ENCODE measurements at places on chromosomes 12 and 14.
A peak's percentile ranks its signal among the peaks of the same experiment; 100 is the strongest.

- DNase-seq = no peak
Measured at GRCh38 chr14:99559286-99559990, 44.6 kb downstream of the CCDC85C start.

GRCh38 chr14:21863289-21863688, 189.7 kb upstream of the OR4E1 start:
- no peak for DNase-seq

DNA sequence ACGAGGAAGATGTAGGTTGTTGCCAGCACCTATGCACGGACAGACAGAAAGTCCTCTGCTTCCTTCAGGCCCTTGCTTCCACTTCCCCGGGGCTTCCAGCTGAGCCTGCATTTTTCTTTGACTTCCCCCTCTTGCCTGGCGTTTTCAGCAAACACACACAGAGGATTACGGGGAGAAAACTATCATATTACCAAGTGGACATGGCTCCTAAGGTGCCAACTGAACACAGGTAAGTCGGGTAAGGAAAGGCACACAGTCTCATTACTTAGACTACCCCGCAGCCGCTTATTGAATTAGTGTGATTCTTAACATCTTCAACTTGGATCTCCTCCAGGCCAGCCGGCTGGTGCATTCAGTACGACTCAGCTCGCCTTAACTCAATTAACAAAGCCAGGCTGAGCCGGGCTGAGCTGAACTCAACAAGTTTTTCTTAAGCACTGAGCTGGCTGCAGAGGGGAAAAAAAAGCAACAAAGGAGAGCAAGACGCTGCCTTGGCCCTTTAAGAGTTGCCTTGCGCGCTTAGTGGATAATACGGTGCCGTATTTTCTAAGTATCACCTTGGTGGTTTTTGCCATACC, 19.2 kb upstream of the MAP1LC3B2 start:
- DNase-seq = no peak

GRCh38 chr12:47762850-47763465, 4.3 kb upstream of the RAPGEF3 start:
- no peak for DNase-seq

- no peak for DNase-seq
Measured at GRCh38 chr12:46084666-46085631, 94.6 kb upstream of the SCAF11 start.

GRCh38 chr12:49874142-49874897, 29.4 kb downstream of the FAIM2 start:
- DNase-seq = no peak

DNA sequence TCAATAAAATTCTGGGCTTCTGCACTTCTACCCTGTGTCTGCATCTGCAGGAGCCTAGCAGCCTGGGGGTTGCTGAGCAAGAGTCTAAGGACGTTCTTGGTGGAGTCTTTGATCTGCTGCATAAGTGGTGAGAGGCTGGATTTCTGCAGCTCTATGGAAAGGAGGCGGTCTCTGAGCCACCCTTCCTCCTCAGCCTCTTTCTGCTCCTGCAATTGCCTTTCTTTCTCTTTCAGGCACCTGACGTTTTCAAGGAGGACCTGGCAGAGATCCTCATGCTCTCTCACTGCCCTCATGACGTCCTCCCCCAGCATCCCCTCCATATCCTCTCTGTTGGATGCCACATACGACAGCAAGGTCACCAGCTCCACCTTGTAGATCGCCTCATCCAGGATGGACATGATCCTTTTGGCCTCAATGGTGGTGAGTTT, 13.6 kb upstream of the TPCN1 start:
- DNase-seq = no peak

DNA sequence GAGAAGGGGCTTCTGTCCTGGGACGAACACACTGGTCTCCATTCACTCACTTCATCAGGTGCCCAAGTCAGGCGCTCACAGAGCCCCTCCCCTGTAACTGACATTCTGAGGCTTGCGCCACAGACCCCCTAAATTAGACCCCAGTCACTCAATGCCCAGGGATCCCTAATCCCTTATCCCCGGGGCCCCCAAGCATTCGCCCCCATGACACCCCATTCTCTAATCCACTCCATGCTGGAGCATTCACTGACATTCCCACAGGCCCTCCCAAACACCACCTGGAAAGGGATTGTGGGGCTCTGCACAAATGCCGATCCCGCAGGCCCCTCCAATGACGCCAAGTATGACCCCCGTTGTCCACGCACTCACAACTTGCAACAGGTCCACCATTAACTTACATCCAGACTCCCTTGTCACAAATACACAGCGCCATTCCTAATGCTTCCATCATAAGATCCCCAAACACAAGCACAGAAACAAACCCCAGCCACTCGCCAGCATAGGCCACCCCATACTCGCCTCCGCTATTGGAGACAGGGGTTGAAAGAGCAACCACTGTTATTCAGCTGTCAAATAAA, 1.5 kb downstream of the ZNF605 start:
- DNase-seq = no peak

- no peak for DNase-seq
Measured at GRCh38 chr14:103930051-103930604, 1.9 kb downstream of the TDRD9 start.

DNA sequence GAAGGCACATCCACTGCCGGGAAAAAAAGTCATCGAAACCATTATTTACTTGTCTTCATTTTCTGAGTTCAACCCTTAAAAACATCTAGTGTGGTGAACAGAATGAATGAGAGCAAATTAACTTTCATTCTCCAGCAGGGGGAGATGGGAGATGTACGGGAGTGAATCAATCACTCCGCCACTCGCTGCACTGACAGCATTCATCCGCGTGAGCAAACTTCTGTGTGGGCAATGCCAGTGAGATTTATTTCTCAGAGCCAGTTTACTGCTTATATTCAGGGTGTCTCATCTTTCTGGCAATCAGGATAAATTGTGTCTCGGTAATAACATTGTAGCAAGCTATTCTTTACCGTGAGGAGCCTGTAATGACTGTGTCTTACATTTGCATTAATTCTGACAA, 463.6 kb upstream of the MIS18BP1 start:
- no peak for DNase-seq

- DNase-seq = no peak
Measured at GRCh38 chr14:73727166-73727565, 13.0 kb upstream of the PNMA1 start.

GRCh38 chr12:120588948-120589930, 8.0 kb upstream of the POP5 start:
- DNase-seq = no peak

- DNase-seq = no peak
Measured at GRCh38 chr14:104553166-104554087, 26.1 kb upstream of the C14orf180 start.

DNA sequence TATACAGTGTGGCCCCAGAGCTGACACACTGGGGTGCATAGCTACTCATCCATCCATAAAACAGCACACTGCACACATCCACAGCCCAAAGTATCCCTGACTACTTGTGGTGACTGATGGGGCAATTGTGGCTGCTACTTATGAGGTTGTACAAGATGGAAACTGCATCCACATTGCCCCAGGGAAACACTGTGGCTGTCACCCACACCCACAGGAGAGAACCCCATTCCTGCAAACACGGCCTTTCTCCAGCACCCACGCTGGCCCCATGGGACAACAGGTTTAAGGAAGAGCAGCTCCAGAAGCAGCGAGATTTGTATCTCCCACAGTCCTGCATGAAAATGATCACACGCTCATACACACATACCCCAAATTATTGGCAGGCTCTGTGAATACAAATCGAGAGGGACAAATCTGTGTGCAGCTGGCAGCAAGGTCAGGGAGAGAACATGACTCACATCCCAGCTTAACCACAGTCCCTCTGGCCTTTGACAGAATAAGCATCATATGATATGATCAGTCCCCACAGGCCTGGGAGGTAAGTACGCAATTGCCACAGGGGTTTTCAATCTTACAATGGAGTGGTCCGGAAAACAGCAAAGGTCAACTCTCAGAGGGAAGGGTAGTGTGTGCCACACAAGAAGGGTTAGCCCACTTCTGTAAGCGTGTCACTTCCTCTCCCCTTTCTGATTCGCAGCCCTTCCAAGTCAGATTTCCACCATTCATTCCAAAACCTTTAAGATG, 61.9 kb downstream of the ESR2 start:
- DNase-seq = no peak

DNA sequence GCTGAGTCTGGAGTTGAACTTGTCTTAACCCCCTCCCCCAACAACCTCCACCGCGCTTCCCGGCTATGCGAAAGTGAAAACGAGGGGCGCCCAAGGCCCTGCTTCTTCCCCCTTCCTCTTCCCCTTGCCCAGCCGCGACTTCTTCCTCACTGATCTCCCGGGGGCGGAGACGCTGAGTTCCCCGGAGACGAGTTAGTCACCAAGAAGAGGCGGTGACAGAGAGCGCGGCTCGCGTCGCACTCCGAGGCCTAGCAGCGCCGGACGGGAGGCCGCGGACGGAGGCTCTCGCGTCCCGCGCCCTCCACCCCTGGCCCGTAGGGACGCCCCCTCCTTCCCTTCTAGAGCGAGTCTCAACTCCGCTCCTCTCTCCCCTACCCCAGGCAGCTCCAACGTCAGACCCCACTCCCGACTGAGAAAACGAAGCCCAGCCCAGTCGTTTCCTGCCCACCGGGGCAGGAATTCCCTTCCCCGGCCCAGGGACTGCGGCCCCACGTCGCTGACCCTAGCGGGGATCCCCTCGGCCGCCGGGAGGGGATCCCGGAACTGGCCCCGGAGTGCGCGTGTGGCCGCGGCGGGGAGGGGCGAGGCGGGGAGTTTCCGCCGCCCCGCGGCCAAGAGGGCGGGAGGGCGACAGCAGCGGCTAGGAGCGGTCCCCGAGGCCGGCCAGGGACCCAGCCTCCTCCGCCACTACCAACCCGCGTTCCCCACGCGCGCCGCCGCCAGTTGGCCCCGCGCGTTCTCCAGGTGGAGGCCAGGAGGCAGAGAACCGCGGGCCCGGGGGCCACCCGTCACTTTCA, 1.4 kb downstream of the BAZ1A start:
- DNase-seq = peak; percentile 69

DNA sequence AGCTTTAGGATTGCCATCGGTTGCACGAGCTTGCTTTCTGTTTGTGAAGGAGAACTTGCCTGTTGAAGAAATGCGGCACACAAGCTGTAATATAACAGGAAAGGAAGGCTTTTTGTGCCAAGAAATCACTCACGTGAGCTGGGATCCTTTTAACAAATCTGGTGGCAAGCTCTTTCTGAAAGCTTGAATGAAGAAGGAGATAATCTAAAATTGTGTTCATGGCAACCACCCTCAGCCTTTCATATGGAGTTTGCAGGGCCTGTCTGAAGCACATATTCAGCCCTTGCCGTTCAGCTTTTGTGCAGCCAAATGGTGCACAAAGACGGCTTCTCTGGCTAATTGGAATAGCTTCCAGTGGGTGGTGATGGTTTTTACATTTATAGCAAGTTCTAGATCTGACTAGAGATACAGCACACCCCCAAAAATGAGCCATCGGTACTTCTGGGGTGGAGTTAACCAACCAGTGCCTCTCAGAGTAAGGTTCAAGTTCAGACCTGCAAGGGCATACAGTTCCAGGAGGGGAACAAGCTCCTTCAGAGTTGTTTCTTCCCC, 107.4 kb downstream of the AEBP2 start:
- no peak for DNase-seq

DNA sequence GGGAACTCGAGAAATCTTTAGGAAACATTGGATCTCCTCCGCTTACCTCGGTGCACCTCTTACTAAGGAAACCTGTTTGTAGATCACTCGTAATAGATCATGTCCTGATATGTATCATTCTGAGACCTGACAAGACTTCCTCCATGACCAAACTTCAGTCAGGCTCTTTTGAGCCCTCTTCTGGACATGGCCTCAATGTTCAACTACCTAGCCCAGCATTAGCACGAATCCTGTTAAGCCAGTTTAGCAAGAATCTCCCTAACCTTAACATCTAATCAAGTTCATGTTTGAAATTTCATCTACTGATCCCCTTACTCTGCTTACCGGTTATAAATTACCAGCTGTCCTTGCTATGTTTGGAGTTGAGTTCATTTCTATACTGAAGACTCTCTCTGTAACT, 713.9 kb upstream of the USP15 start:
- no peak for DNase-seq

- no peak for DNase-seq
Measured at GRCh38 chr14:56189307-56189706, 71.1 kb downstream of the PELI2 start.

DNA sequence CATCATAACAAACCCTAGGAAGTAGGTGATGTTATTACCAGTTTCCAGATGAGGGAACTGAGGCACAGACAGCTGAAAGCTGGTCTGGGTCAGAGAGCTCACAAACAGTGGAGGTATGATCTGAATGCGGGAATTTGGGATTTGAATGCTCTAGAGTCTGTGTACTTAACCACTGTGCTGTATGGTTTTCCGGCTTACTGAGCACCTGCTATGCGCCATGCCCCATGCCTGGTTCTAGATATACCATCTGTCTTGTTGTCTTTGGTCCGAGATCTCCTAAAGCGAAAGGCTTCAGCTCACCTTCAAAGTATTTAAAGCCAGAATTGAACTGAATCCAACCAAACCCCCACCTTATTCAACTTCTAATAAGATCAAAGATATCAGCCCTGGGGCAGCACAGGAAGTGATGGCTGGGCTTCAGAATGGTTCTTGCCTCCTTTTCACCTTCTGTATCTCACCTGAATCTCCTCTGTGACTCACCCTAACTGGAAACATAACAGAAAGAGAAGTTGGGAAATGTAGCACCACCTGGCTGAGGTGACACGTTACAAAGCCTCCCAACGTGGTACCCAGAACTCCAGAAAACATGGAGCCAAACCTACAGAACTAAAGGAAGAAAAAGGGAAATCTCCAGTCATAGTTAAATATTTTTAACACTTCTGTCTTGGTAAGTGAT, 54.3 kb downstream of the PRMT8 start:
- no peak for DNase-seq

DNA sequence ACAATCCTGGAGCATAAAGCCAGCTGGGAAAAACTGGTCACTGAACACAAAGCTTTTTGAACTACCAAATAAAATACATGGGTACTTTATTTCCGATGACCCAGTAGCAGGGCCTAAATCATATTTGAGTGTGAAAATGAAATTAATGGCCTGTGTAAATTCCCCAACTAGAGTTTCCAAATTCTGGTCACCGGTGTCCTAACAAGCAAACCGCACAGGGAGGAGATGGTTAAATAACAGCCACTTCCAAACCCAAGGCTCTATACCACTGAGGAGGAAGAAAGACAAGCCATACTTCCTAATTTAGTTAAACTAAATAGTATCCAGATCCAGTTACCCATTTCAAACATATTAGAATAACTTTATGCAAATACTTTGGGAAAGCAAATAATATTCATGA, 40.1 kb upstream of the DUSP6 start:
- DNase-seq = no peak
